Occipital lobe (tissue), 3 donors: ENCODE measurements at places on chromosomes 1 and 21.
A peak's percentile ranks its signal among the peaks of the same experiment; 100 is the strongest.

DNA sequence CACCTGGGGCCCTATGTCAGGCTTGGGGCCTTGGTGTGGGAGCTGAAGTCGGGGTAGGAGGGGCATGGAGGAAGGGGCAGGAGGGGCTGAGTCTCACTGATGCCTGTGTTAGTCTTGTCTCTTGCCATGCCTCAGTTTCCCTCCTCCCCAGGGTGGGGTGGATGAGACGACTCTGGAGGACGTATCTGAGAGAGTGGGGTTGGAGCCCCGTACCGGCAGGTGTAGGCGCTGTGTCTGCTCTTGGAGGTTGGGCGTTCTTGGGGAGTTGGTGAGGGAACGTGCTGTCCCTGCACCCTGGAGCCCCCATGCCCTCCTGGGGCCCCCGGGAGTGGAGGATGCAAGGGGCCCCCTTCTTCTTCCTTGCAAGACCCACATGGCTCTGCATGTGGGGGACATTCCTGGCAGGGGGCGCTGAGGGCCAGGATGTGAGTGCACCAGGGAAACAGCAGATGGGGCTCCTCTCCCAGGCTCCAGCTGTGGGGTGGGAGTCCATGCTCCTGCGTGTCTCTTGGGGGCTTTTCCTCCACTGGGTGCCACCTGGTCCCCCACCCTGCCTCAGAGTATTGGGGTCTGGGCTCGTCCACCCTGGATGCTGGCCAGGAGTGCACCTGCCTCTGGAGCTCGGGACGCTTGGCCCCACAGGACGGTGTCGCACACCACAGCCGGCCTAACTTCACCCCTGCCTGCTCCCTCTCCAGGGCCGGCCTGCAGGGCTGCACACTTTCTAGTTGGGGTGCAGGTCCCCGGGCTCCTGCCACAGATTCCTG is 1.4 kb upstream of the TNFRSF14 start:
- DNase-seq: no peak

- no peak for DNase-seq
Measured at GRCh38 chr1:195173753-195174152, 1434.5 kb downstream of the KCNT2 start.

DNA sequence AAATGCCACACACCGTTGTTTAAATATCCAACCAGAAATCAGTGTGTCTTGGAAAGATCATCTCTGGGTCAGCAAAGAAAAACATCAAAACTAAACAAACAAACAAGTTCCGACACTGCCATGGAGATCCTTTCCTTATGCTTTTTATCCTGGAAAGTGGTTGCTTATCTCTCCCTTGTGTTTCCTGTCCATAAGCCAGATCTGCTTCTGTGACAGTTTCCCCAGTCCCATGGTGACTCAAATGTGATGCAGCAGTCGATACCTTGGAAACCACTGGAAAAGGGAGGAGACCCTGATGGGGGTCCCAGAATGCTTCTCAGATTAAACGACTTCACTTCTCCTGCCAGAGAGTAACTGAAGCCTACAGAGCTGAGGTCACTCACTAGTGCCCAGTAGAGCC is 94.7 kb downstream of the DMRTA2 start:
- no peak for DNase-seq

DNA sequence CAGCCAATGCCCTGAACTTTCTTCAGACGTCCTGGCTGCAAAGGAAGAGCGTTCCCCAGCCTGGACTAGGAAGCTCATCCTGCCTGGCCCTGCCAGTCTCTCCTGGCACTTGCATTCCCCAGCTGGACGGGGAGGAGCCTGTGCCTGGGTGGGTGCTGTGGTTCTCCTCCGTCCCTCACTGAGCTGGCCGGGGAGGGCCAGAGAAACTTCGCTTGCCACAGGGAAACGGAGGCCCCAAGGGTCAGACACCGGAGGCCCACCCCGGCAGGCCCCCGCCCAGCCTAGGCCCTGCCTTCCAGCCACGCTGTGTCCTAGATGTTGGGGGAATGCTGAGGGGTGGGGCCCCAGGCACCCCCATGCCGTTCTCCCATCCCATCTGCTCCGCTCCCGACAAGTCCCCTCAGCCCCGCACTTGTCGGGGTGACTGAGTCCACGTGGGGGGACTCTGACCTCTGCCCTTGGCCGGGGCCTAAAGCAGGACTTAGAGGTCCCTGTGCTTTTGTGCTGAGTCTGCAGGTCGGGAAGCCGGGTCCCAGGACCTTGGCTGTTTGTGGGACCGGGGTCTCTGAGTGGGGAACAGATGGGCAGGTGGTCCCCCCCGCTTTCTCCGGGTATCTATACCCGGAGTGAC is 4.8 kb downstream of the FTCD start:
- DNase-seq: no peak

DNA sequence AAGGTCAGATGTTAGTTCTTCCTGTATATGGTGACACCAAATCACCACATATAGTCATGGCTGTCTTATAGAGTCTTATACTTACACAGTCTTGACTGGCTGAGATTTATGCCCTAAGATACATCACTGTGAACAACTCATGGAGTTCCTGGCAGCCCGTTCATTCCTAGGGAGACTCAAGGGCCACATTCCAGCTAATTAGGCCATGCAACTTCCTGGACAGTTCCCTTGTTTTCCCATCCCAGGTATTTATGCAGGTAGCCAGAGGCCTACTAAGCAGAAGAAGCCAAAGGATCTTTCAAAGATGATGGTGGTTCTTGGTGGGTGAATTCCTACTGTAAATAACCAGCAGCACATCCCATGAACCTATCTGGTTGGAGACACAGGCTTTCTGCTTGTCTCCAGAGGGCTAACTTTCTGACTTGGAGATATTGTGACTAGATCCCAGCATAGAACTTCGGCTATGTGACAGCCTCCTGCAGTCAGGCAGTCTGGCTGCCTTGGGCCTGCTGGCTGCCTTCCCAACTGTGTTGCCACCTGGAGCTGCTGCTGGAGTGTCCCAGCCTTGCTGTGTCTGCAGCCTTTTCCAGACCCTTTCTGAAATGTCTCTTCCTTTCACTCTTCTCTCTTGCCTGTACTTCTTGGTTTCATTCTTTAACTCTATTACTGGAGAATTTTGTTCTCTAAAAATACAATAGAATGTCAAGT is 283.8 kb downstream of the CACNA1E start:
- no peak for DNase-seq

DNA sequence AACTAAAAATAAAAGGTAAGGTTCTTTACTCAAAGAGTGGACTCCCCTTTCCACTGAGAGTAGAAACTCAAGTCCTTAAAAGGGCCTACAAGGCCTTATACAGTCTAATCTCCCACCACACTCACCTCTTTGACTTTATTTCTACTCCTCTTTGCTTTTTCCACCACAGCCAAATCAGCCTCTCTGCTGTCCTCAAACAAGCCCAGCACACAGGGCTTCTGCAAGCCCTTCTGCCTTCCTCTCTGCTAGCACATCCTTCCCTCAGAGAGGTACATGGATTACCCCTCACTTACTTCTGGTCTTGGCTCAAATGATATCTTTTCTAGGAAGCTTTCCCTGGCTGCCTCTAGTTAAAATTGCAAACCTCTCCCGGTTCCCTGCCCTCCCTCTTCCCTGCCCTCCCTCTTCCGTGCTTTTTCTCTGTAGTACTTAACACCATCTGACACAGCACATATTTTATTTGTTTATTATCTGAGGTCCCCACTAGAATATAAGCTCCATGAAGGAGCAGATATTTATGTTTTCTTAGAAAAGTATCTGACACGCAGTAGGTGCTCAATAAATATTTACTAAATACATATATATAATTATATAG is 1.7 kb downstream of the LYST start:
- DNase-seq: no peak

DNA sequence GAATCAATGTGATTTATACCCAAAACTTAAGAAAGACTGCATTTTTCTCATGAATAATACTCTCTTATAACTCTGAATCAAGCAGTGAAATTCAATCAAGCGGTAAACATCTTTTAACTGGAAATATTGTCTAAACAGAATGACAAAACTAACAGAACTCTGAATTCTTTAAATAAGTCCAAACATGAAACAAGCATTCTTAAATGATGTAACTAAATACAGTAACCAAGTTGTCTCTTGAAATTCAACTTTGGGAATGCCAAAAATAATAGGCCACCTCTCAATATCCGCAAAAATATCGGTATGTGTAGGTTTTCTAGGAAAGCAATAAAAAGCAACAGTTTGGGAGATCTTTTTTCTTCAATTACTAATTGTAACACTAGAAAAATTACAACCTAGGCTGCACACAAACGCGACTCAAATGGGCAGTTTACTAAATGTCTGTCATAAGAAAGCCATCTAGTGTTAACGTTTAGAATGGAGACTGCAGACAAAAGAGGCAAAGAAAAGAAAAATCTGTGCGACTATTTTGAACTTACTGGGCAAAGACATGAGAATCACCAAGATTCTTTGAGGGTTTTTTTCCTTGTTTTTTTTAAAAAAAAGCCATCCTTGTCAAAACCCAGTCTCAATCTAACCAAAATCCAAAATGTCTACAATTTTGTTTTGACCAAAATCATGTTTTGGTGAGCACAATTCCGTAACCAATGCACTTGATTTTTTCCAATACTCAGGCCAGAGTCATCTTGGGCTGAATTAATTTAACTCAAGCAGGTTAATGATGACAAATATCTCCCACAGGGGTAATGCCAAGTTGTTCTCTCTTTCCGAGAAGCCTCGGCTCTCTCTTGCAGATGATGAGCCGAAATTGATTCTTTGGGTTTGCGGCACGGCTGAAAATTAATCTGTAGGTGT is 1.3 kb downstream of the SIPA1L2 start:
- DNase-seq: no peak

GRCh38 chr1:30788580-30789387 is 31.2 kb upstream of the LAPTM5 start:
- DNase-seq: peak; percentile 63

DNA sequence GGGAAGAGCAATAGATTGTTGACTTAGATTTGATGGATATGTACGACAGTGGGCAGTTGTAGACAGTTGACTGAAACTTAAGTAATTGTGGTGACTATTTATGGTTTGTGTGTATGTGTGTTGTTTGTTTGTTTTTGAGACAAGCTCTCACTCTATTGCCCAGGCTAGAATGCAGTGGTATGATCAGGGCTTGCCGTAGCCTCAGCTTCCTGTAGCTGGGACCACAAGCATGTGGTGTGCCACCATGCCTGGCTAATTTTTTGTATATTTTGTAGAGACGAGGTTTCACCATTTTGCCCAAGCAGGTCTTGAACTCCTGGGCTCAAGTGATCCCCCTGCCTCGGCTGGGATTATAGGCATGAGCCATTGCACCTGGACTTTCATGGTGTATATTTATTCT is 9.8 kb downstream of the SDHC start:
- DNase-seq: no peak

GRCh38 chr1:8902765-8903164 is 24.3 kb upstream of the ENO1 start:
- DNase-seq: no peak

DNA sequence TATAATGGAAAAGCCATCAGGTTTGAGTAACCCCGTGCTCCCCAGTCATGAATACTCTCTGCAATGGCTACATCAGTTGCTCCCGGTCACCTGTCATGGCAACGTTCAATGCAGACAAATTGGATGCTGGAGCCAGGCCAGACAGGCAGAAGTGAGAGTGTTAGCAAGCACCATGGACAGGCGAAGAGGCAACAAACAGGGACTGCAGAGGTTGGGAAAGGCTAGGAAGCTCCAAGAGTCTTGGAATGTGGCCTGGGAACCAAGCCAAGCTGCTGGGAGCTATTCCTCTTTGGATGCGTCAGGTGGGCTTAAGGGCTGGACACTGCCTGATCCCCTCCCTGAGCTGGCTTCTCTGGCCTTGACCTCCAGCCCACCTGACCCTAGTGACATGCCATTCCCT is 102.9 kb downstream of the ACTL8 start:
- no peak for DNase-seq

- DNase-seq: no peak
Measured at GRCh38 chr1:186763107-186763506, 65.6 kb upstream of the PLA2G4A start.

- DNase-seq: no peak
Measured at GRCh38 chr1:180154003-180154324, 705 bp upstream of the QSOX1 start.

DNA sequence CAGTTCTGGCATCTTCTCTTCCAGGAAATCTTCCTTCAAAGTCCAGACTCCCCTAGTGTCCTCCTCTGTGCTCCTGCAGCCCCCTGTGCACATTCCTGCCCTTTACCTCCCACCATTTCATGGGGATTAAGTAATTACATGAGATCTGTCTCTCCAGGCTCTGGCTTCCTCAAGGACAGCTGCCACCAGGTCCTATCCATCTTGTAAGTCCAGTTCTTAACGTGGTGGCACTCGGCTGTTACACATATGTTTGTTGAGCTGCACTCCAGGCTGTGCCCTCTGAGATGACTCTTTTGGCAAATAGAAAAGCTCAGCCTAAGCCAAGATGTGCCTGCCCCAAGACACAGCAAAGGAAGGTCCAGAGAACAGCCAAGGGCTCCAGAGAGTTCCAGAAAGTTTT is 57.4 kb upstream of the CAMK1G start:
- DNase-seq: no peak

GRCh38 chr1:10495475-10495817 is 20.7 kb downstream of the PEX14 start:
- no peak for DNase-seq

DNA sequence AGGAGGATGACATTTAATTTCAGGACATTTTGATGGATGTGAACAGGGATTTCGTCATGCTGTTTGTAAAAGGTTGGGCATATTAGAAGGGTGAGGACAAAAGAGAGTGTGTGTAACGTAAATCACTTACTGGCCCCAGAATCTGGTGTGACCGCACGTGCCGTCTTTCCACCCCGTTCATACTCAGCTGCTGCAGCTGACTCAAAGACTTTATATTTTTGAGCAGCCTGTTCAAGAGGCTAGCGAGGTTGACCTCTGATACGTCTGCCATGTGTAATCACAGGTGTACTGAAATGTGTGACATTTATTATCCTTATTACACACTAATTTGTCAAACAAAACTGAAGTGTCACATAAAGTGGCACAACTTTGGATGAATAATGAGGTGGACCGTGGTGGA is 66.5 kb upstream of the ERRFI1 start:
- DNase-seq: no peak

DNA sequence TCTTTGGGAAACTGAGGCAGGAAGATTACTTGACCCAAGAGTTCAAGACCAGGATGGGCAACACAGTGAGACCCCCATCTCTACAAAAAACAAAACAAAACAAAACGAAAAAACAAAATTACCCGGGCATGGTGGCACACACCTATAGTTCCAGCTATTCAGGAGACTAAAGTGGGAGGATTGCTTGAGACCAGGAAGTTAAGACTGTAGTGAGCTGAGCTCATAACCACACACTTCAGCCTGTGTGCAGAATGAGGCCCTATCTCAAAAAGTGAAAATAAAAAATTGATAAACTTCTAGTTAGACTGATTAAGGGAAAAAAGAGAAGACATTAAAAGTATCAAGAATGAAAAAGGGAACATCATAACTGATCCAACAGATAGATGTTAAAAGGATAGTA is 154.0 kb downstream of the RHOU start:
- DNase-seq: no peak

DNA sequence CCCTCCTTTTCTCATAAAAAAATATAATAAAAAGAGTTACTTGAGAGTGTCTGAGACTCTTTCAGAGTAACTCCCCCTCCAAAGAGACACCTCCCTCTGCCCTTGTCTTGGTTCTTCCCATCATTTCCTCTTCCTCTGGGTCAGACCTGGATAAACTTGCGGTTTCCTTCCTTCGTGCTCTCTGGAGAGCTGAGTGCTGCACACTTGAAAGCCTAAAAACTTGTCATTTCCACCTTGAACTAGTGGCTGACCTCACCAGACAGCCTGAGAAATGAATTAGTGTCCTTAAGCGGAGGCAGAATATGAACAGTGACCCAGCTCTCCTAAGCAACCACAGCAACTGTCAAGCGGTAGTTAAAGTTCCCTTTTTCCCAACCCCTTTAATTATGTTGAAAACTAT is 88.4 kb upstream of the PROX1 start:
- no peak for DNase-seq

GRCh38 chr1:46581681-46582455 is 22.2 kb downstream of the MKNK1 start:
- no peak for DNase-seq
